Left ventricle myocardium inferior (tissue), 1 donor: ENCODE measurements at places on chromosomes 7 and 10. TPM values are rescaled to one million over a fixed set of nuclear protein-coding genes. Genes with fewer than 3 reads are reported as not detected.
A peak's percentile ranks its signal among the peaks of the same experiment; 100 is the strongest.

- H3K27ac ChIP-seq, result no peak overlapping the region
- H3K4me1 ChIP-seq, result peaks cover 11% of the 10 kb centered on the region
- H3K36me3 ChIP-seq, result no peaks in the 10 kb centered on the region
- H3K27me3 ChIP-seq, result peaks cover 9% of the 10 kb centered on the region
- DNase-seq, result no peak
Measured at GRCh38 chr10:71648254-71648932, 71.2 kb downstream of the C10orf105 start.

GRCh38 chr7:111071556-111071955 lies 19.4 kb upstream of the LRRN3 start:
- H3K4me1 ChIP-seq, result peaks cover 32% of the 10 kb centered on the region
- H3K4me3 ChIP-seq, result no peak overlapping the region
- DNase-seq, result no peak
- no peaks in the 10 kb centered on the region for H3K27me3 ChIP-seq
- H3K36me3 ChIP-seq, result no peaks in the 10 kb centered on the region

GRCh38 chr7:108246227-108246837 lies 116.2 kb upstream of the LAMB4 start:
- no peak for DNase-seq
- H3K4me3 ChIP-seq, result no peak overlapping the region
- H3K27me3 ChIP-seq, result no peaks in the 10 kb centered on the region

DNA sequence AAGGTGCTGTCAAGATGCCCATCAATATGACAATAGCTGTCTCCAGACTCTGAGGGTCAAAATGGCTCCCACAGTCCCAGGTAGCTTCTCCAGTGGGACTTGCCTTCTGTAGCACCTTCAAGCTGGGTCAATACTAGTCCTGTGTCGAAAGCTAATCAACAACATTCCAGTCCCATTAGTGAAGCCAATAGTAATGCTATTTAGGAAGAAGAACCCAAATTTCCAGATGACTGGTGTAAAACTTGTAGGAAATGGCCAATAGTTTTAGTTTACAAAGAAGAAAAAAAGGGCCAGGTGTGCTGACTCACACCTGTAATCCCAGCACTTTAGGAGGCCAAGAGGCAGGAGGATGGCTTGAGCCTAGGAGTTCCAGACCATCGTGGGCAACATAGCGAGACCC lies 2.0 kb upstream of the SPOCK2 start:
- no peak for DNase-seq
- H3K27me3 ChIP-seq, result peaks cover 19% of the 10 kb centered on the region
- peak overlapping the region; percentile 89 for H3K27ac ChIP-seq
- peaks cover 42% of the 10 kb centered on the region for H3K4me1 ChIP-seq
- H3K4me3 ChIP-seq, result no peak overlapping the region

DNA sequence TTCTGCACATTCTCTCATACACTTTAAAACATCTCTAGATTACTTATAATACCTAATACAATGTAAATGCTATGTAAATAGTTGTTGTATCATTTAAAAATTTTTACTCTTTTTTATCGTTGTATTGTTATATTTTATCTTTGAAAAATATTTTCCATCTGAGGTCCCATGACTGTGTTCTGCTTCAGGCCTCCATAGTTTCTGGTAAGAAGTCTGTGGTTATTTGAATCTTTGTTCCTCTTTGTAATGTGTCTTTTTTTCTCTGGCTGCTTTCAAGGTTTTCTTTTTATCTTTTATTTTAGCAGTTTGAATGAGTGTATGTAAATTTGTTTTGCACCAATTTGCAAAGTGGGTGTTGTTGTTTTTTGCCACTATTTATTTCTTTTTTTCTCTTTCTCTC lies 263.1 kb downstream of the RPS24 start:
- no peak overlapping the region for H3K27ac ChIP-seq
- H3K27me3 ChIP-seq, result no peaks in the 10 kb centered on the region
- H3K36me3 ChIP-seq, result no peaks in the 10 kb centered on the region

DNA sequence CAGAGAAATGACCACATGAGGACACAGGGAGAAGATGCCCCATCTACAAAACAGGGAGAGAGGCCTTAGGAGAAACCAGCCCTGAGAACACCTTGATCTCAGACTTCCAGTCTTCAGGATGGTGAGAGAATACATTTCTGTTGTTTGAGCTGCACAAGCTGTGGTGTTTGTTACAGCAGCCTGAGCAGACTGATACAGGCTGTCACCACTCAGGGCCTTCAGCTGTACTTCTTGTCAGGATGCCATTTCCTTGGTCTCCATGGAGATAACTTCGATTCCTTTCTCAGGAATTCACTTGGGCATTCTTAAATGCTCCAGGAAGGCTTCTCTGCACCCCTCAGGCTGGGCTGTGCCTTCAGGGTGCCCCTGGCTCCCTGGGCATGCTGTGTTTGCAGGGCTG lies 85.7 kb upstream of the IGFBP3 start:
- no peak for DNase-seq
- H3K27ac ChIP-seq, result no peak overlapping the region
- H3K27me3 ChIP-seq, result no peaks in the 10 kb centered on the region
- no peak overlapping the region for H3K4me3 ChIP-seq
- no peaks in the 10 kb centered on the region for H3K36me3 ChIP-seq

GRCh38 chr7:56250135-56250534 lies 133.9 kb upstream of the NUPR2 start:
- no peaks in the 10 kb centered on the region for H3K27me3 ChIP-seq
- no peak overlapping the region for H3K4me3 ChIP-seq
- H3K4me1 ChIP-seq, result no peaks in the 10 kb centered on the region
- no peak for DNase-seq
- no peaks in the 10 kb centered on the region for H3K36me3 ChIP-seq
- H3K27ac ChIP-seq, result no peak overlapping the region

- no peak for DNase-seq
- no peak overlapping the region for H3K4me3 ChIP-seq
Measured at GRCh38 chr7:134968110-134968509, 18.2 kb upstream of the AGBL3 start.

DNA sequence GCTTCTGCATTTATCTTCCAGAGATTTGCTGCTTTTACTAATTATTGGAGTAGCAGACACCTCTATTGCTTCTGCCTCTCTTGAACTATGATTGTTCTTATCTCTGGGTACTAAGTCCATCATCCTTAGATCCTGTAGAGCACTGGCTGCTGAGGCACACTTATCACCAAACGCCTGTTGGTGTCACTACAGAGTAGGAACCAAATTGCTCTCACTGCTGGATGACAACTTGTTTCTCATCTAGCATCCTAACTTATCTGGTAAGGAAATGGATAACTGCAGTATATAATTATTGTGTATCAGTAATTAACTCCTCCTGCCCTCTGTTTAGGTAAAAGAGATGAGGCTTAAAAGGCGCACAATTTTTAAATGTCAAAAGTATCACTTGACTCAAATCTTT lies 1059.4 kb downstream of the NRG3 start:
- no peaks in the 10 kb centered on the region for H3K27me3 ChIP-seq
- no peaks in the 10 kb centered on the region for H3K4me1 ChIP-seq
- no peak for DNase-seq

The ZWINT gene
- total RNA-seq, result 1.0 TPM
